Forelimb muscle (tissue), 1 donor: ENCODE measurements at places on chromosomes 13 and 19. TPM values are rescaled to one million over a fixed set of nuclear protein-coding genes. Genes with fewer than 3 reads are reported as not detected.

RNF225 gene
- polyA plus RNA-seq = not detected

SPINT2 gene
- 4.8 TPM for polyA plus RNA-seq

TTC9B gene
- polyA plus RNA-seq = 0.10 TPM

CCDC124 gene
- polyA plus RNA-seq = 54.8 TPM

CRX gene
- 0.05 TPM for polyA plus RNA-seq

DNA sequence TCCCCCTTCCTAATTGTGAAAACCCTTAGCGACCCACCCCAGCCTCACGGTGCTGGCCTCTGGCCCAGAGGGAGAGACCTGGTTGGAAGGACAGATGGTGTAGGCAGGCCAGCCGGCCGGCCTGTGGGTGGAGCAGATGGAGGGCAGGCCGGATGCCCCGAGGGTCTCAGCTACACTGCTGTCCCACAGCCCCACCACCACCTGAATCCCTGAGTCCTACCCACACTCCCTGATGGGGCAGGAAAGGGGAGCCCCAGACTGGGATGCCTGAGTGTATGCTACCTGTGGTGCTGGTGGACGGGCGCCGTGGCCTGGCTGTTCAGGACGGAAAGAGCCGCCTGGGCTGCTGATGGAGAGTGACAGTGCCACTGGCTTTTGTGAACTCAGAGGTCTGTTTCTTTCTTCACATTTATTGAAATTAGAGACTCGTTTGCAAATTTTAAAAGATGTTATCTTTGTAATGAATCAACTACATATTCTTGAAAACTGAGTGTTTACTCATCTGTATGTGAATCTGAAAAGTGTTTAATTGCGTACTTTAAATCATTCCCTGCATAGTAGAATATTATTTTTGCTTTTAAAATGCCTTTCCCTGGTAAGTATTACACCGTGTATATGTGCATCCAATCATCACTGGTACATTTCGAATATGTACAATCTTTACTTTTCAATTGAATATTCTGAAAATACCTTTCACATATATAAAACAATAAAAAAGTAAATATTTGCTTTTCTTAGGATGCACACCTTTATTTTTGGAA is 35.7 kb downstream of the TFDP1 start:
- DNase-seq = no peak

DNA sequence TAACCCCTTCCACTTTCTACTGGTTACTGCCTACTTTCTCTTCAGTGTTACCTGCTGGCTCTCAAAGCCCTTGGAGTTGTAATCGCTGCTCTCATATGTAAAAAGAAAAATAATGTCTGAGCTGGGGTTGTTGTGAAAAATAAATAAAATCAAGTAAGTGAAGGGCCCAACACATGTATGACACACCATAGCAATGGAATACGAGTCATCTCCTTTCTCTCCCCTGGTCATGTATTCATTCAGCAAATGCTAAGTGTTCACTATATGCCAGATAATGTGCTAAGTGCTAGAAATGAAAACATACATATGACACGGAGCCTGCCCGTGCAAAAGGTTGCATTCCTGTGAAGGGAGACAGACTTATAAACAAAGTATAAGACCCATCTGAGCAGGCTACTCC is 535.0 kb downstream of the RFC3 start:
- no peak for DNase-seq

DNA sequence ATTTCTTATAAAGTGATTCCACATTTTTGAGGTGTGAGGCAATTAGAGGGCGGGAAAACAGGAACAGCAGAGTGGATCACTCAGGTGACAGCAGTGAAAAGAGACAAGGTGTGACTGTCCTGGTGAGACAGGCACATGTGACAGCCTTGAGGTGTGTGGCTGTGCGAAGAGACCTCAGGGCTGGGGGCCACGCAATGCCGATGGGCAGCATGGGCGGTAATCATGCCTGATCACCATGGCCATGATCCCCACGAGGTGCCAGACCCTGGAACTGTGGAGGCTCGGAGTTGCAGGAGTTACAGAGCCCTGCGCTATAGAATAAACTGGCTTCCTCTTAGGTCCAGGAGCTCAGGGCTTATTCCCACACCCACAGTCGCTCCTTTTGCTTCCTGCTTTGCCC is 2.0 kb downstream of the SPACA6 start:
- no peak for DNase-seq

GRCh38 chr19:30557212-30557611 is 185.0 kb downstream of the ZNF536 start:
- no peak for DNase-seq

DNA sequence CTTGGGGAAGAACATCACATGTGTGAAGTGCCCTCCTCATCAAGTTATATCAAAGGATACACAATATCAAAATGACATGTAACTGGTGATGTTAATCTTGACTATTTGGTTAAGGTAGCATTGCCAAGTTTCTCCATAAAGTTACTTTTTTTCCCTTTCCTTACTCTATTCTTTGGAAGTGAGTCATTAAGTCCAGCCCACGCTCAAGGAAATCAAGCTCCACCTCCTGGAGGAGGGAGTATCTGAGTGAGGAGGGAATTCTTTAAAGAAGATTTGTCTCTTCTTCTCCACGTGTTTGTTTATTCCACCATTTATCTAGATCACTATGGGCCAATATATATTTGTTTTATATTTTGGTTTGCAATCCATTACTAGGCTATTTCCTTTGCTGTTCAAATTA is 33.6 kb upstream of the FNDC3A start:
- no peak for DNase-seq

DNA sequence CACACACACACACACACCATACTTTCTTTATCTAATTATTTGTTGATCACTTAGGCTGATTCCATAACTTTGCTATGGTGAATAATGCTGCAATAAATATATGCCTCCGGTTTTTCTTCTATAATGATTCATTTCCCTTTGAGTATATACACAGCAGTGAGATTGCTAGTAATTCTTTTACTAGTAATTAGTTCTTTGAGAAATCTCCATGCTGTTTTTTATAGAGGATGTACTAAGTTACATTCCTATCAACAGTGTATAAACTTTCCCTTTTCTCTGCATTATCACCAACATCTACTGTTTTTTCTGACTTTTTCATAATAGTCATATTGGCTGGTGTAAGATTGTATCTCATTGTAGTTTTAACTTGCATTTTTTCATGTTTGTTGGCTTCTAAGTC is 1405.1 kb downstream of the PCDH9 start:
- no peak for DNase-seq

DNA sequence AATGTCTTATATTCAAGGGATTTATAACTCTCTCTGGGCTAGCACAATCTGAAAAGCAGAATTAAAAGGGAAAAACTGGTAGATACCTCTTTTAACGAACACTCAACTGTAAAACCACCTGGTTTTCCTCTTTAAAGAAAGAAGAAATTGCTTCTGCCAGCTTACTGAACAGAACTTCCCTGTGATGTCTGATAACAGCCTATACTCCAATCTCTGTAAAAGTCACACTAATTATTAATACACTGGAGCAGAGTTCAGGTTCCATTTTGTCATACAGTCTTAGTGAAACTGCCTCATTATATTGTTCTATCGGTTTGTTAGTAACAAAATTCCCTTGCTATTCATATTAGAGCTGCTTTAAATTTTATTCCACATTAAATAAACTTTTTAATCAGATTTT is 251.0 kb upstream of the STARD13 start:
- DNase-seq = no peak

- DNase-seq = no peak
These were observed 14.7 kb downstream of the RRAS start for GRCh38 chr19:49624967-49625910.

- DNase-seq = no peak
These were observed 13.6 kb downstream of the HAS1 start for GRCh38 chr19:51710163-51710562.

- DNase-seq = no peak
These were observed 17.4 kb upstream of the MLLT1 start for GRCh38 chr19:6297202-6297601.
